ENCODE measurements at places on chromosomes 6 and 20.

- DNase-seq: no peak
Measured at GRCh38 chr6:148827416-148828045, 80.7 kb downstream of the UST start.

GRCh38 chr6:747028-747427 lies 54.1 kb upstream of the EXOC2 start:
- no peak for DNase-seq

- no peak for DNase-seq
Measured at GRCh38 chr6:142853244-142854180, 91.5 kb downstream of the HIVEP2 start.

- DNase-seq: peak; percentile 48
Measured at GRCh38 chr6:150599199-150600009, at the start of gene PLEKHG1. Gene PLEKHG1 (plus strand): TSS chr6:150599885. CDS start chr6:150733682, 133,797 bp downstream.

GRCh38 chr20:4170621-4171537 lies 155.5 kb upstream of the RNF24 start:
- DNase-seq: no peak

DNA sequence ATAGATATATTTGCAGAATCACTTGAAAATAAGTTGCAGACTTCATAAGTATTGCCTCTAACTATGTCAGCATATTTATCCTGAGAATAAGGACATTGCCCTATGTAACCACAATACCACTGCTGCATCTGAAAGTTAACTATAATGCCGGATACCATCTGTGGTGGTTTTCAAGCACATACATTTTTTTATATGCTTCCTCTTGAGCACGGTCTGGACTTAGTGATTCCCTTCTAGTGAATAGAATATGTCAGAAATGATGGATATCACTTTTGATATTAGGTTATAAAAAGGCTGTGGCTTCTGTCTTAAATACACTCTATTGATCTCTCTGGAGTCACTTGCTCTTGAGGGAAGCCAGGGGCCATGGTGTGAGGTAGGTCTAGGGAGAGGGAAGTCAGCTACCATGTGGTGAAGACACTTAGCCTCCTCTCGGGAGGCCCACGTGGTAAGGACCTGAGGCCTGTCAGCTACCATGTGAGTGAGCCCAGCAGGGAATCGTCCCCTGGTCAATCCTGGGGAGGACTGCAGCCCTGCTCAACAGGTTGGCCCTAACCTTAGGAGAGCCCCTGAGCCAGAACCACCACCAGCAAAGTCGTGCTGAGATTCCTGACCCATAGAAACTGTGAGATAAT lies 57.5 kb downstream of the CCDC170 start:
- no peak for DNase-seq

- no peak for DNase-seq
Measured at GRCh38 chr20:52096117-52096516, 95.5 kb downstream of the ZFP64 start.

DNA sequence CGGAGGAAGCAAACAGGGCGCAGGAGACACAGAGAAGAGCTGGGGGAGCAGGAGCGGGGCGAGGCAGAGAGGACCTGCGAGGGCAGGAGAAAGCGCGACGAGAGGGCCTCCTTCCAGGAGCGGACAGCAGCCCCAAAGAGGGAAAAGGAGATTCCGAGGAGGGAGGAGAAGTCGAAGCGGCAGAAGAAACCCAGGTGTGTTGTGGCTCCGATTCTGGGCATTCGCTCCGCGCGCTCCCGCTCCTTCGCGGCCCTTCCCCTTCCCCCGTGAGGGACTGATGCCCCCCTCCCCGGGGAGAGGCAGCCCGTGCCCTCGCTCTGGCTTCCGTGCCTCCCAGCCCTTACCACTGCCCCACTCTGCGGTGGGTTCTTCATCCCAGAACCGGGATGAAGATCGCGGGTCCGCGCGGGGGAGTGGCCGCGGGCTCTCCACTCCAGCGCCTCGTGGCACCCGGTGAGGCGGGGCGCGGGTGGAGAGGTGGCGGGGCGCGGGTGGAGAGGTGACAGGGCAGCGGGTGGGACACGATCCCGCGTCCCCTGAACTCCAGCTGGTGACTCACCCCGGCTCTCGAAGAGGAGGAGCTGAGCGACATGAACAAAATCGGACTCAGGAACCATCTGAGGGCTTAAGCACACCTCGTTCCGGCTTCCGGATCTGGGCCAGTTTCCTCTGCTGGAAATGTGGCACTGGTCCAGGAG lies 22.4 kb downstream of the TMC2 start:
- DNase-seq: no peak

DNA sequence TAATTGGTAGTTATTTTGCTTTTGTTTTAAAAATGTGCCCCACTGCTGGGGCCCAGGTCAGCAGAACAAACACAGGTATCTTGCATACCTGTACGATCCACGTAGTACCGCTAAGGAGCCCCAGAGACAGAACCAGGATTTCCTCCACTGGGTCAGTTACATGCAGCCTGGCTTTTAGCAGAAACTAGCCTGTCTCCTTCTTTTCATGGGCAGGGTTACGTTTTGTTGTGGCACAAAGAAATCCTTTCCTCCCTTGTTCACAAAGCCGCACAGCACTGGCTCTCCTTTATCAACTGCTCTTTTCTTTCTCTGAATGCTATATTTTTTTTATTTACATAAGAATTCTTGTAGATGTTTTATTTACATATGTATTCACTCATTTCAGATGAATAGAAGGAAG lies 190.3 kb upstream of the POU3F2 start:
- no peak for DNase-seq

DNA sequence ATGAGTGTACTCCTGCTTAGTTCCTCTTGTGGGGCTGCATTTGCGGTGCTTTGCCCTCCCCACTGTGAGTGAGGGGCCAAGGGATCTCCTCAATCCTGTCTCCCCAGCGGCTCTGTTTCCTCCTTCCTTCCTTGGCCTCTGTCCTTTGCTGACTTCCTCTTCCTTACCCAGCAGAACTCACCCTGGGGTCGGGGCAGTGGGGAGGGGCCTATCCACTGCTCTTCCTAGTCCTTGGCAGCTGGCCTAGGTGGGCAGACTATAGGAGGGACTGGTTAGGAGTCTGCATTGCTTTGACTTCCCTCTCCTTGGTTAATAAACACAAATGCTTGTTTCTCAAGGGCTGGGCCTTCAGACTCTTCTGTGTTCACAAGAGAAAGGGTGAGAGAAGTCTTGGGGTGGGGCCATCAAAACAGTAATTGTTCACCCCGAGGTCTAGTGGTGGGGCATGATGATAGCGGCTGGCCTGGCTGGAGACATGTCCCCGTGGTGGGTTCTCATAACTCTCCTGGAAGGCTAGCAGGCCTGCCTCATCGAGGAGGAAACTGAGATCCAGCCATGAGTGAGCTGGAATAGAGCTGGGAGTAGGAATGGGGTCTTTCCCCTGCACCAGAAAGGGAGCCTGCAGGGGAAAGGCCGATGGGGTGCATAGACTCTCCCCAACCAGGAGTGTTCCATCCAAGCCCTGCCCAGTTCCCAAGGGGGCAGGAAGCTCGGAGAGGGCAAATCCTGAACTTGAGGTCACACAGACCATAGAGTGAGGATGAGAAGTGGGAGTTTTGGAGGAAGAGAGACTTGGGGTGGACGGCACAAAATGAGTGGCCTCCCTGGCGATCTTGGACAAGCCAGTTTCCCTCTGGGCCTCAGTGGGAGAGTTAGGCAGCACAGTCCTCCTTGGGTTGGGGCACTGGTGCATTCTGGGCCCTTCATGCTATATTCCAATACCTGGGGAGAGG lies 12.7 kb downstream of the FAM110A start:
- DNase-seq: no peak

DNA sequence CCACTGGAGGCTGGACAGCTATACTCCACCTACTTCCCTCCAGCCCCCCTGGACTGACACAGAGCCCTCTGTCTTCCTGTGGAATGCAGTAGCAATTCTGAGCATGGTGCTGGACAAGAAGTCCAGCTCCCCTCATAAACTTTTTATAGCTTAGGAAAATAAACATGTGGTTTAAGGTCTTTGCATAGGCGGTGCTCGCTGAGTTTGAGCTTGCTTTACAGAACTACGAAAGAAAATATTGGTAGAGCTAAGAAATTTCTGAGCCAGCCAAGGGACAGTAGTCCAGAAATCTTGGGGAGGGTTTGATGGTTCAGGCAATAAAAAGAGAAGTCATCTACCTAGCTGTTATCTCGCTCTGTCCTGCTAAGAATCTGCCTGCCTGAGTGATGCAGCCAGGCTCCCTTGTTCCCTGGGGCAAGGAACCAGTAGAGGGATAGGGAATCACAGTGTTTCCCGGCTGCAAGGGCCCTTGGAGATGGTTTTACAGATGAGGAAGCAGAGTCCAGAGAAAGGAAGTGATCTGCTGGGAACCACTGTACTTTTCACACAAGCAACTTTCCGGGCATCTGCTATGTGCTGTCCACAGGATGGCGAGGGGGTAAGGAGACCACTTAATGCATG lies 343.4 kb downstream of the CDC5L start:
- peak; percentile 26 for DNase-seq

DNA sequence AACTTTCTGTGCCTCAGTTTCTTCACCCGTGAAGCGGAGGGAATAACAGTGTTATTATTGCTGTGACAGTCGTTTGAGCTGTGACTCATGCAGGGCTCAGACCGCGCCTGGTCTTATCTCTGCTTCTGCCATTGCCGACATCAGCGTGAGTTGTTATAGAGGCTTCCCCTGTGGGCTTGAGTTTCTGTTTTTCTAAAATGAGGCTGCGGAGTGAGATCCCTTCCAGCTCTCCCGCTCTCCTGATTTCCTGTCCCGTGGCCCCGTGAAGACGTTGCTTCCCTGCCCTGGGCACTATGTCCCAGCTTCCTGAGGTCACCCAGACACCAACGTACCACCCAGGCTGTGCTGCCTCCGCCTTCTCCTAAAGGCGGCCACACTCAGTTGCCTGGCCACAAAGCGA lies 278.5 kb downstream of the BMP7 start:
- no peak for DNase-seq

DNA sequence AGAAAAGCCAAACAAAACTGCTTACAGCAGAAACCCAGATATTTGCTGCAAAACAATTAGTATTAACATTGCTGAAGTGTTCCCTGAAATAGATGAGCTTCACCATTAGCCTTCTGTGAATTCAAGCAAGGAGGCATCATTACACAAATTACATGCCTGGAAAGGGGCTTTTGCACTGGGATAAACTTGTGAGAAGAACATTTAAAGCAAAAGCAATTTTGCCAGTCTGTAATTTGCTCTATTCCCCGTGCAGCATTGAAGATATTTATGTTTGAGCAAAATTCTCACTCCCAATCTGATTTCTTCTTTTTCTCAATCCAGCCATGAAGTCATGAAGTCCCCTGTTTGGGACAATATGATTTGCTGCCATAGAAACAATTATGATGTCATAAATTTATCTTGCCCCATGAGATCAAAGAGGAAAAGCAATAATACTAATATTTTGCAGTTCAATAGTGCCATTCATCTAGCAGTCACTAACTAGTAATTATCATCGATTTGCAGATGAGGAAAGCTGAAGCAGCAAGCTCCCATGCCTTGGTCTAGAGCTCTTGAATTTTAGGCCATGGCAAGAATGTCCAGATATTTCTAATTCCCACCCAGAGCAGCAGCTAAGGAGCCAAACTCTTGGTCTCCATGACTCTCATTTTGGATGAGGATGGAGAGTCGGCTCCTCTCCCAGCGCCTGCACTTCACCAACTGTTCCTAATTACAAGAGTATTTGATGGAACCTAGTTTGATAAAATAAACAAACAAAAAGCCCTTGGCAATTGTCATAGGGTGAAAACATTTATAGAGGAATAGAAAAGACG lies 49.5 kb upstream of the CCN6 start:
- DNase-seq: no peak

All from SW480 (cell line).